ENCODE measurements at places on chromosomes 2 and 18.

- DNase-seq, result no peak
Measured at GRCh38 chr2:203498161-203498560, 36.9 kb downstream of the RAPH1 start.

- no peak for DNase-seq
Measured at GRCh38 chr2:166984797-166985196, 96.5 kb downstream of the XIRP2 start.

GRCh38 chr18:79525556-79526467 is 130.1 kb downstream of the NFATC1 start:
- DNase-seq, result no peak

DNA sequence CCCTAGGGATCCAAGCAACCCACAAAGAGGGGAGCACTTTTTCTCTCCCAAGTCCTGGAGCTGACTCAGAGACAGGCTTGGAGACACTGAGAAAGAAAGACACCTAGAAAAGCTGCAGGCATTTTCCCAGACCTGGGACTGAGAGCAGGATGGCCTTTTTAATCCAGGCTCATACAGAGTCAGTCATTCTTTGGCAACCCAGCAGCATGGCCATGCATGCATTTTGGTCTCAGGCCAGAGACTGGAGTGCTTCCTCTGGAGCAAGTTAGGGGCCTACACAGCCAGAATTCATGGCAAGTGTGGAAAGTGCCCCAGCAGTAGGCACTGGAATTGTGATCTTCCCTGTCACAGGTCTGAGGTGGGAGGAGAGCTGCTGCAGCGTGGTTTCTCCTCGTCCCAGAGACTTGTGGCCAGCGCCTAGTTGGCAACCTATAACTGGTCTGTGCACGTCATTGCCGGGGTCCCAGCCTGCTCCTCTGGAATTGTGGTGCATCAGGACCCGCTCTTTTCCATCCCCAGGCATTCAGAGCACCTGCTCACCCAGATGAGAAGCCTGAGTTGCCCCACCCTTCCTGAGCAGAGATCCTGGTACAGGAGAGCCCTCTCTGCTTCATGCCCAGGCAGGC is 231.9 kb upstream of the RAB6C start:
- no peak for DNase-seq

DNA sequence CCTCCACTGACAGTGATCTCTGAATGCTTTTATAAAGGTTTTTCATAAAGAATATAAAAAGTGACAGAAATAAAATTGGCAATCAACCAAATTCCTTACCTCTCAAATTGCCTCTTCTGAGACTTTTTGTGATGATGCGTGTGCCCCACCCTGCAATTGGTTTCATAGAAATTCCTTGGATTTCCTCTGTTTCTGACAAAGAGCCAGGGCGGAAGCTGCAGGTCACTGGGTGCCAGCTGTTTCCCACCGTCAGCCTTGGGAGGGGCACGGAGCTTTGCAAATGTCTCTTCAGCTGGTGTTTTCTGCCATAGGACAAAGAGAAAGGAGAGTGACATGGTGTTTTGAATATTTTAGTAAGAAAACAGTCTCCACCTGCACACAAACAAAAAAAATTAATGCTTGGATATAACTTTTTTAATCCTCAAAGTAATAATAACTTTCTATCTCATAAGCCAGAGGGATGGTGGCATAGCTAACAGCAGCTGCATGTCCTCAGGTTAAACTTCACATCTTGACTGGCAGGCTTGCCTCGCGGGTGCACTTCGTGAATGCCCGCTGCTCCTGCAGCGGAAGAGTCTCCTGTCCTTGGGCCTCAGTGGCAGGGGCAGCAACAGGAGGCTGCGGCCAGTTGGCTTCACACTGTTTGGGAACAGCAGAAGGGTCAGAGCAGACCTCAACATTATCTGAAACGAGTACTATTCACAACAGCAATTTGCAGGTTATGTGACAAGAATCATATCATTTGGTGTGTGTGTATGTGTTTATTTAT is 24.7 kb downstream of the AGAP1 start:
- DNase-seq, result no peak

- no peak for DNase-seq
Measured at GRCh38 chr2:85692039-85692645, 2.0 kb upstream of the GNLY start.

- DNase-seq, result no peak
Measured at GRCh38 chr2:59997371-59997770, 556.1 kb downstream of the BCL11A start.

GRCh38 chr18:44556296-44556695 is 124.4 kb upstream of the SETBP1 start:
- no peak for DNase-seq

- no peak for DNase-seq
Measured at GRCh38 chr2:71802556-71802955, 345.1 kb downstream of the CYP26B1 start.

- DNase-seq, result no peak
Measured at GRCh38 chr18:62713651-62714247, 1.6 kb upstream of the PHLPP1 start.

DNA sequence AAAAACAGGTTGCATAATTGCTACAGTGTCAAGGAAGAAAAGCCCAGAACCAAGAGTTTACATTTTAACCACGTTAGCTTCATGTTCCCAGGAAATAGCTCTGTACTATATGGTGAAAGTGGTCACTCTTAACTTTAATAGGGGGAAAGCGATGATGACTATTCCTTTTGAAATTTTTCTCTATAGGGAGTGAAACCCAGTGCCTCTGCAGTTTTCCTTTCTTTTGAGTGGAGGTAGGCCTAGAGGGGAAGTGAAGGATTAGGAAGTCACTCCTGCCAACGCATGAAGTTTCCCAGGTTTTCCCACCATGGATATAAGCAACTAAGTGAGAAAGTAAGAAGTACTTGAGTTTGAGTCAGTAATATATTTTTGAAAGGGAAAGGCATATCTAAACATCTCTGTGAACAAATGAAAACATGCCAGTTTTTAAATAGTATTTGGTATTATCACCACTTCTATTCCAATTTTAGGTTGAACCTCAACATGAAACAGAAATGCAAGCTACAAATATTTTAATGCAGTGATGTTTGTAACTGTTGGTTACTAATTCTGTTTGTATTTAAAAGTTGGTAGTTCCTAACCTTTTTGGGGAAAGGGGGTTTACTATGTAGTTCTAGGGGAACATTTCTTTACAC is 91.9 kb downstream of the VRK2 start:
- no peak for DNase-seq

GRCh38 chr2:210616074-210616473 is 59.7 kb downstream of the CPS1 start:
- DNase-seq, result no peak

GRCh38 chr18:70249118-70249517 is 39.7 kb upstream of the SOCS6 start:
- DNase-seq, result no peak

- no peak for DNase-seq
Measured at GRCh38 chr2:29767606-29768335, 153.6 kb downstream of the ALK start.

- no peak for DNase-seq
Measured at GRCh38 chr2:178202927-178203326, 8.6 kb downstream of the OSBPL6 start.

- no peak for DNase-seq
Measured at GRCh38 chr2:174888646-174889271, 116.4 kb downstream of the CHN1 start.

GRCh38 chr2:113240150-113240914 is 38.4 kb downstream of the PAX8 start:
- DNase-seq, result no peak
